ENCODE measurements at places on chromosomes 3 and 15.

DNA sequence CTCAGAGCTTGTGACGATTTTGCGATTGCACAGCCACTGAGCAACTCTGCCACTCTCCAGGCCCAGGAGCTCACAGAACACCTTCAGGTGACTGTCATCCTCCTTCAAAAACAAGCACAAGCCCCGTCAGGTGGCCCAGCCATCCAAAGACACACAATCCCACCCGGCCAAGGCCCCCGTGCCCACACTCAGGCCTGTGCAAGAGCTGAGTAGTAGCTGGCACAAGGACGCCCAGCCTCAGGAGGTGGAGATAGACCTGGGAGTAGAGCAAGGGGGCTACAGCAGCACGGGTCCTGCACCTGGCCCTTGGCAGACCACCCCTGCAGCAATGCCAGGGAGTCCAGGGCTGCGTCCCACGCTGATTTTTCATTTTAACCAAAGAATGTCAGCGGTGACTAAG, 34.6 kb downstream of the MYO5C start:
- no peak for DNase-seq

DNA sequence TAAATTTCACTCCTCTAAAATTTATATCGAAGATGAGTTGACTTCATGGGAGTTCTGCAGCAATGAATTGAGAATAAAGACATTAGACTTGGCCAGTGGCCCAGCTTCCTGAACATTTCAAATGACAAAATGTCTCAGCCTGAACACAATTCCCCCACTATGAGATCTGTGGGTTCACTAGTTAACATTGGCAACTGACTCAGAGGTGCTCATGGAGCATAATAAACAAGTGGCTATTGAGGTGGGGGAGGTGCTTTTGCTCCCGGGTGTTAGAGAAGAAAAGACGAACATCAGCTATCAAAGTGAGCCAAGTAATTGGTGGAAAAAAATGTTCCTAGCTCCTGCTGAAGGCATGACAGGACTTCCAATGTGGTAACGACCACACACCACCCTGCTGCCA, 6.3 kb downstream of the ATP13A4 start:
- no peak for DNase-seq

DNA sequence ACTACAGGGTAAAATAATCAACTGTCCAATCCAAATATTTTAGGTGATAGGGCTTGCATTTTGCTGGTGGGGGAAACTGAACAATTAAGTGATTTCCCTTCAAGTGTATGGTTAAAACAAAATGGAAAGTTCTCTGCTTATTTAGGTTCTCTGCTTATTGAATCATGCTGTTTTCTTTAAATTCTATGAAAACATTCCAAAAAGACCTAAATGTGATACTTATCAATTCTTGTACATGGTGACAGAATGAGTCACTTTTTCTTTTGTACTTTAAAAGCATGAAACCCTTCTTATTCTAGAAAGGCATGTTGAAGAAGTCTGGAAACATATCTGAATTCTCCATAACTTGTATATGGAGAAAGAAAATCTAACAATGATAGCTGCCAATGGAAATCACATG, 192.6 kb downstream of the FMN1 start:
- no peak for DNase-seq

GRCh38 chr3:111800472-111800871, 58.6 kb upstream of the PHLDB2 start:
- no peak for DNase-seq

DNA sequence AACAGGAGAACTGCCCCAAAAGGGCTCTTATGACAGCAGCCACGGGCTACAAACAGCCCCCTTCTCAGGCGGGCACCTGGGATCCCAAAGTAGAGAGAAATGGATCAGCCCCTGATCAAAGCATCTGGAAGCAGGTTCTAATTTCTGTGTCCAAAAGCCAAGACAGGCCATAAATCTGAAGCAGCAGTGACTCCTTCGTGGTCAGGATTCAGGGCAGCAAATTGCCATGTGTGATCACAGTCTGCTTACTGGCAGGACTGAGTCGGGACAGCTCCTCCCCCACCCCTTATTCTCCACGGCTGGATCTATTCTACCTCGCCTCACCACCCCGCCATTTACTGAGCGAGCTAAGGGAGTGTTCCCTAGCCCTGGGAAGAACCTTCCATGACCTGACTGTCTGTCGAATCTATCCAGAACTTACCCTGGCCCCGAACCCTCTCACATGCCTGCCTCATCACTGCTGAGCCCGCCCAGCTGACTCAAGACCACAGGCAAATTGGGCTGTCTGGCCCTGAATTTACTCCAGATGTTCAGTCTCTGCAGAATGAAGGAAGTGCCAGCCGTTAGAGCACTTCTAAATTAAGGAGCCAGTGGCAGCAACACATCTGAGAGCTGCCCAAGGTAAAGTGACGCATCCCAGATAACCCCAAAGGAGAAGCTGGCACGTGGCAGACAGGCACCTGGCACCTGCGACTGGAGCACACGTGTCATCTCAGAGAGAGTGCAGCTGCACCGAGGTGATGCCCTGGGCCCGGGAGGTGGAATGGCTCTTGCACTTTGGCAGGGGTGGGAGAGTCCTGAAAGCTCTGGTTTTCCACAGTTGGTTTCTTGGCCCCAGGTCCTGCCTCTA, 1.3 kb downstream of the LRRC15 start:
- no peak for DNase-seq

- no peak for DNase-seq
These were observed 154.4 kb downstream of the PGPEP1L start for GRCh38 chr15:98853161-98853560.

- DNase-seq: peak; percentile 13
These were observed 397.5 kb upstream of the ATP10A start for GRCh38 chr15:26260517-26261133.

DNA sequence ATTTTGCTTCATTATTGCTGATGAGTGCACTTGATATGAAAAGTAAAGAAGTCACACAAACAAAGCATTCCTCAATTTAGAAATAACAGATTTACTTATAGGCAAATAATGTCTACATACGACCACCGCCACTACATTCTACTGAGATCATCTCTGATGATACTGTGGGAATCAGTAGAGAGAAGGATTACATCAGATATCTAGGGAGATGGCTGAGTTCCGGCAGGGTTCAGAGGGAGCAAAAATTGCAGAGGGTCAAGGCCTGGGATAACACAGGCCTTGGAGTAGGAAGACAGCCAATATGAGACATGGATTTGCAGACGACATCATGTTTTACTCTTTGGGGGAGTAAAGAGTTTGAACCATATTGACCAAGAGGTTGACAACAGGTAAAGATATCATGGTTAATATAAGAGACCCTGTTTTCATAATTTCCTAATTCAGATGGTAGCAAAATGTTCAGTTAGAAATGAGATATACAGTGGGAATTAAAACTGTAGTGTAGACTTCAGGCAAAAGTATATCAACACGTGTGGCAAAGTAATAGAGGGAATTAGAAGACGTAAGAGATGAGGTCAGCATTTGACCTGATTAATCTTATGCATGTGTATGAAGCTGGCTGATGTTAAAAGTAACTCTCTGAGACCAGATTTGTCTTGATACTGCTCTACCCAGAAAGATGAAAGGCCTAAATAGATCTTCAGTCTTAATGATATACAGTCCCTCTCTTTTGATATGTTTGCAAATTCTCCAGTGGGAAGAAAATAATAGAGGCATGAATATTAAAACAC, 15.6 kb downstream of the LSAMP start:
- DNase-seq: no peak

DNA sequence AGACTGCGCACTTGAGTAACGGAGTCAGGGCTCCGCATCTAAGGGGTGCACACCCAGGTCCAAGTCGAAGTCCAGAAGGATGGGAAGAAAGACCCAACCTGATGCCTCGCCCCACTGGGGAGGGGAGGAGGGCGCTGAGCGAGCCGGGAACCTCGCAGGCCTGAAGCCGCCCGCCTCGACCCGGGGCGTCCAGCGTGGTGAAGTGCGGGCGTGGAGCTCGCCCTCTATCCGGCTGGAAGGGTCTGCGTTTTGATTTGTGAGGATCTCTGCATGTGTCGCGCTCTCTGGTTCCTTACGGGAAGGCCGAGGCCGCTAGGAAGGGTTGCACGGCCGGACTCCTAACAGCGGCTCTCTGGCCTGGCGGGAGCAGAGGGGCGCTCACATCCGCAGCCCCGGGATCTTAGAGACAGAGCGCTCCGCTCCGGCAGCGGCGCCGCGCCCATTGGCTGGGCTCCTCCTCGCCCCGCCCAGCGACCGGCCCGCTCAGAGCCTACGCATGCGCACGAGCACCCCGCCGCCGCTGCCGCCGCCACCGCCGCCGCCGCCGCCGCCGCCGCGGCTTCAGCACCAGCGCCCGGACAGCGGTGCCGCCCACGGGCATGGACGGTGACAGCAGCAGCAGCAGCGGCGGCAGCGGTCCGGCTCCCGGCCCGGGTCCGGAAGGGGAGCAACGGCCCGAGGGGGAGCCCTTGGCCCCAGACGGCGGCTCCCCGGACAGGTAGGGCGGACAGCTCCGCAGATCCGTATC, at the start of gene DISP2:
Gene DISP2, plus strand, starts transcription at position 497 of the 748 bp plus-strand sequence. Its CDS starts 103 bp downstream, at position 600.
- DNase-seq: peak; percentile 83

- no peak for DNase-seq
These were observed 122.6 kb downstream of the ARNT2 start for GRCh38 chr15:80526556-80527340.

DNA sequence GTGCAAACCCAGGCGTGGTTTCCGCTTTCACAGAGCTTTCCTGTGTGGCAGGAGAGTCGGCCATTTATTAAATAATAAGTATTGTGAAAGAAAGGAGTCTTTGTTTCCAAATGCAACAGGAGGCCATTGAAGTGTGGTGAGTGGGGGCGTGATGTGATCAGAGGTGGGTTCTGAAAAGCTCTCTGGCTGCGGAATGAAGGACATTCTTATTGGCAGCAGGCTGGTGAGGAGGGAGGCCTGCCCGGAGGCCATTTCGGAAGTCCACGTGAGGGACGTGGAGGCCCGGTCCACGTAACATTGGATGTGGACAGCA, 11.1 kb downstream of the ARNT2 start:
- no peak for DNase-seq

DNA sequence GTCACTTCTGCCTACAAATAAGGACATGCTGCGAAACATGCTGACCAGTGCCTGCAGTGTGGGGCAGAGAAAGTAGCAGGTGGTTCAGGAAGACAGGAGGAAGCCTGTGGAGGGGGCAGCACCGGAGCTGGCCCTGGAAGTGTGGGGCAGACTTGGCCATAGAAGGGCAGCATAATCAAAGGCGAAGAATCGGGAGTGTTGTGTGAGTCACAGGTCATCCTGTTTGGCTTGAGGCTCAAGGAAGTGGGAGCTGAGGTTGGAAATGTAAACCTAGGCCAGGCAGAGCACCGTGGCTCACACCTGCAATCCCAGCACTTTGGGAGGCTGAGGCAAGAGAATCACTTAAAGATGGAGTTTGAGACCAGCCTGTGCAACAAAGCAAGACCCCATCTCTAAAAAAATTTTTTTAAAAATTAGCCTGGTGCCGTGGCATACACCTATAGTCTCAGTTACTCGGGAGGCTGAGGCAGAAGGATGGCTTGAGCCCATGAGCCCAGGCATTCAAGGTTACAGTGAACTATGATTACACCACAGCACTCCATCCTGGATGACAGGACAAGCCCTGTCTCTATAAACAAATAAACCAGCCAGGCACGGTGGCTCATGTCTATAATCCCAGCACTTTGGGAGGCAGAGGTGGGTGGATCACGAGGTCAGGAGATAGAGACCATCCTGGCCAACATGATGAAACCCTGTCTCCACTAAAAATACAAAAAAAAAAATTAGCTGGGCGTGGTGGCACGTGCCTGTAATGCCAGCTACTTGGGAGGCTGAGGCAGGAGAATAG, 54.0 kb downstream of the FAM43A start:
- no peak for DNase-seq

DNA sequence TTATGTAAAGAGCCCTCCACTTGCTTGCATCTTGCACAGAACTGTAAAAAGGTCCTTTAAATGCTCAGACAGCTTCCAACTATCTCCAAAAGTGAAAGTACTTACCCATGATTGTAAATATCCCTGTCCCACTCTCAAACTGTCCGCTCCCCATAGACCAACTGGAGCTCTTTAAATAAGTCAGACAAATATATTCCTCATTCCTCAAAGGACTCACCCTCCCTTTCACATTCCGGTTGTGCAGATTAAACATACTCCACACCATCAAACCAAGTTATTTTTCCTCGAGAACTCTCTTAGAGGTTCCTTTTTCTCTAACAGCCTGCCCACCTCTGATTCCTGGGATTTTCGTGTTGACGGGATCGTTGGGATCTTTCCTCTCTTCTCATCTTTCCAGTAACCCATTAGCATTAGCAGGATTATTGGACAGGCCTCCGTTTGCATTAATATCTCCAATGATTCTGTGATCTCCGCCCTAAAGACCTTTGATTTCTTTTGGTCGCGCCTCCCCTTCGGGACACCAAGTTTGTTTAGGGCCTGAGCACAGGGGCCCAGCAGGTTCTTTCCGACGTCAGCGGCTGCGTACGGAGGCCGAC, 763 bp downstream of the GOLGB1 start:
- peak; percentile 10 for DNase-seq

- no peak for DNase-seq
These were observed 3.3 kb upstream of the ADAMTS9 start for GRCh38 chr3:64691051-64691450.

- DNase-seq: no peak
These were observed 867.1 kb downstream of the IGSF11 start for GRCh38 chr3:118167571-118167970.

GRCh38 chr3:147449669-147450068, 40.5 kb downstream of the ZIC1 start:
- no peak for DNase-seq

DNA sequence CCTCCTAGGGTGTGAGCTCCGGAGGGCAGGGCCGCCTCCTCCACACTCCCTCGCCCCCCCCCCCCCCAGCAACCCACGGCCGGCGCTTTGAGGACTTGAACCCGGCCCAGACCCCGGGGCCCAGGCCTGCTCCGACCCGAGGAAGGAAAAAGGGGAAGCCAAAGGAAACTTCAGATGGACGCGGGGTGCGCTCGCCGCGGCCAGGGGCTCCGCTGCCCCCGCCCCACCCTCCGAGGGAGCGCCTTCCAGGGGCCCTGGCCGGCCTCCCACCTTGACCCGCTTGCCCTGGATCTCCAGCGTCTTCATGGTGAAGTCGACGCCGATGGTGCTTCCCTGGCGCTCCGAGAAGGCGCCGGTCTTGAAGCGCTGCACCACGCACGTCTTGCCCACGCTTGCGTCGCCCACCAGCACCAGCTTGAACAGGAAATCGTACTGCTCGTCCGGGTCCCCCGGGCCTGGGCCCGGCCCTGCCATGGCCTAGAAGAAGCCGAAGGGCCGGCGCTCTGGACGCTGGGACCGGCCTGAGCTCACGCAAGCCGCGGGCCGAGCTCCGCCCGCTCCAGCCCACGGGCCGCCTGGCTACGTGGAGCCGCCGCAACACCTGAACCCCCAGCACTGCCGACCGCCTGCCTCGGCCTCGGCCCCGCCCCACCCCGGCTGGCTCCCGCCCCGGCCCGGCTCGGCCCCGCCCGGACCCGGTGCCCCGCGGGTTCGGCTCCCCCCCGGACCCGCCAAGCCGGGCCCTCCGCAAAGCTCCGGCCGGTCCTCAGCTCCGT, 400 bp downstream of the RAB43 start:
- DNase-seq: peak; percentile 93

GRCh38 chr15:33623010-33623409, 312.2 kb downstream of the RYR3 start:
- DNase-seq: no peak

Data from T47D (cell line).